Activated T-helper 2 cell treated with anti-CD3 and anti-CD28 coated beads, Interferon-gamma antibody, Interleukin-2, Interleukin-4, amounts not matched to agents 10 μg/mL and 5 μg/mL and 100 μg/mL, durations not matched to agents 14 hours and 24 hours and 36 hours (primary cell): ENCODE measurements at places on chromosomes 6 and 20.

- no peaks in the 10 kb centered on the region for H3K4me1 ChIP-seq
- H3K27me3 ChIP-seq, result no peaks in the 10 kb centered on the region
- no peak overlapping the region for H3K27ac ChIP-seq
Observed at GRCh38 chr6:113057567-113058053, 710.5 kb downstream of the RFPL4B start.

GRCh38 chr6:121521164-121521555, 85.7 kb downstream of the GJA1 start:
- no peak for DNase-seq
- no peaks in the 10 kb centered on the region for H3K36me3 ChIP-seq
- no peak overlapping the region for H3K4me3 ChIP-seq
- H3K4me1 ChIP-seq, result no peaks in the 10 kb centered on the region

DNA sequence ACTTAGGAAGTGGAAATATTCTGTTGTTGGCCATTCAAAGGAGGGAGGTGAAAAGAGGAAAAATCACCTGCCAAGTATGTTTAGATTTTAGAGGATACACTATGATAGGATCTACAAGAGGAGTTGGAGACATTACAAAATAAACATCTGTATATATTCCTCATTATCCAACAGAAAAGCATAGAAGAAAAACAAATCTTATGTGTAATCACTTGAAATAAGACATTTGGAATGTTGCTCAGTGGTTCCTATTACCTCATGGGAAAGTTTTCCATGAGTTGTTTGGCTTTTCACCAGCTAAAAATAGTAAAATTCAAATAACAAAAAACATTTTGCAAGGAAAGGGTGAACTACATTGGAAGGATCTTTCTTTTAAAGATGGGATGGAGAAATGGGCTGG, 76.7 kb upstream of the CARMIL1 start:
- no peak overlapping the region for H3K4me3 ChIP-seq
- H3K4me1 ChIP-seq, result no peaks in the 10 kb centered on the region
- H3K27ac ChIP-seq, result no peak overlapping the region

DNA sequence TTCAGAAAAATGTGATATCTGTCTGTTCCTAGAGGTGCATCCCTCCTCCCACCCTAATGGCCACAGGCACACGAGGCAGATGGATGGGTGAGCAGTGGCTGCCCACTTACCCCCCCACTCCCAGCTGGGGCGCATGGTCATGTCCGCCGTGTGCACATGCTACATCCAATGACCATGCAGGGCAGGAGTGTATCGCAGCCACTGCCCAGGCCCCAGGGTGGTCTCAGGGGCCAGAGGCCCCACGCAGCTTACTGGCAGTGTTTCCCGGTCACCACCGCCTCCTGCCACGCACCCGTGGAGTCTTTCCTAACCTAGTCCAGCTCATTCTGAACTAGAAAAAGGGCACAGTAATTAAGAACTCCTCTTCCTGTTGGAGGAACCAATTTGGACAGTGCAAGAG, 11.7 kb upstream of the HTR1B start:
- peaks cover 2% of the 10 kb centered on the region for H3K4me1 ChIP-seq
- no peaks in the 10 kb centered on the region for H3K36me3 ChIP-seq
- H3K27ac ChIP-seq, result no peak overlapping the region
- no peak for DNase-seq
- H3K4me3 ChIP-seq, result no peak overlapping the region

- peaks cover 40% of the 10 kb centered on the region for H3K27me3 ChIP-seq
- H3K4me3 ChIP-seq, result no peak overlapping the region
- no peak overlapping the region for H3K27ac ChIP-seq
- DNase-seq, result no peak
Observed at GRCh38 chr20:4341804-4342485, 326.6 kb upstream of the RNF24 start.

DNA sequence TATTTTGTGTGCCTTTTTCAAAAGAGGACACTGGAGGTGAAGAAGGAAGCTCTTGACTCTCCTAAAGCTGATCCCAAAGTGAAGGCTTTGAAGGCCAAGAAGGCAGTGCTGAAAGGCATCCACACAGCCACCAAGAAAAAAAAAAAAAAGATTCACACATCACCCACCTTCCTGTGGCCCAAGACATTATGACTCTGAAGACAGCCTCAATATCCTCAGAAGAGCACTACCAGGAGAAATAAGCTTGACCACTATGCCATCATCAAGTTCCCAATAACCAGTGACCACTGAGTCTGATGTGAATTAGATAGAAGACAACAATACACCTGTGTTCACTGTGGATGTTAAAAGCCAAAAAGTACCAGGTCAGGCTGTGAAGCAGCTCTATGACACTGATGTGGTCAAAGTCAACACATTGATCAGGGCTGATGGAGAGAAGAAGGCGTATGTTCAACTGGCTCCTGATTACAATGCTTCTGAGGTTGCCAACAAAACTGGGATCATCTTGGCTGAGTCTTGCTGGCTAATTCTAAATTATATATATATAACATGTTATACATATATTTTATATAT, 59.4 kb downstream of the PLCG1 start:
- no peaks in the 10 kb centered on the region for H3K27me3 ChIP-seq
- DNase-seq, result no peak
- no peak overlapping the region for H3K4me3 ChIP-seq
- no peak overlapping the region for H3K27ac ChIP-seq
- peaks cover 12% of the 10 kb centered on the region for H3K4me1 ChIP-seq

DNA sequence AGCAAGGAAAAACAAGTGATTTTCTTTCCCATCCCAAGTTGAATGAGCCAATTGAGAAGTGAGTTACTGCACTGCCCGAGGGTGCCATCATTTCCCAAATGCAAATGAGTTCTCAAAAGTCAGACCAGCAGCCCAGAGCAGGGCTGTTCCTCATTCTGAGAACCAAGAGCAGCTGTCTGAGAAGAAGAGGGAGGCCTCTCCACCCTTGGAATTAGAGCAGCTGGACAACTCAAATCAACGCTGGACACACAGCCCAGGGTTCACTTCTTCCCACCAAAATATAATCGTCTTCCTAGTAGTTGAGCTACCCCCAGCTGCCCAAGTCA, 4.6 kb upstream of the PREX1 start:
- peaks cover 12% of the 10 kb centered on the region for H3K4me1 ChIP-seq
- no peaks in the 10 kb centered on the region for H3K36me3 ChIP-seq
- DNase-seq, result no peak
- peaks cover 44% of the 10 kb centered on the region for H3K27me3 ChIP-seq
- no peak overlapping the region for H3K27ac ChIP-seq

- H3K27ac ChIP-seq, result no peak overlapping the region
- no peak overlapping the region for H3K4me3 ChIP-seq
- H3K27me3 ChIP-seq, result peaks cover 13% of the 10 kb centered on the region
- DNase-seq, result no peak
Observed at GRCh38 chr6:138719011-138719635, 54.4 kb upstream of the CCDC28A start.

DNA sequence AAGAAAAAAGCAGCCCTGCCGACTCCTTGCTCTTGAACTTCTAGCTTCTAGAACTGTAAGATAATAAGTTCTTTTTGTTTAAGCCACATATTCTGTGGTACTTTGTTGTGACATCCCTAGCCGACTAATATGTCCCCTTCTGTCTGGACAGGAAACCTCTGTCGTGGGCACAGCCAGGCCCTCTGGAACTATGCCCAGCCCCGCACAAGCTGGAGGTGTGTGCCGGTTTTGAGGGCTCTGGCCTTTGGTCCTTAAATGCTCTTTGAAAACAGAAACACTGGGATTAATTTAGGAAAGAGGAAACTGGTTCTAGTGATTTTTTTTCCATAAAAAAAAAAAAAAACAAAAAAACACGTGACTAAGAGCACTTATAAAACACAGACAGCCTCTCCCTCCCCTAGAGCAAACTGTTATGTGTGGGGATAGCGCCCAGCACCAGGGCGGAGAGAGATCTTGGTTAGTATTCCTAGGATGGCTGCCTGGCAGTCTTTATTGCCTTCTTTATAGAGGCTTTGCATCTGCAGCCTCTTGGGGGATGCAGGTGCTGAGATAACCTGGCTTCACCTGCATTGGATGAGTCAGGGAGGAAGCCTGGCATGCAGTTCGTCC, 244.3 kb downstream of the NFATC2 start:
- H3K4me1 ChIP-seq, result no peaks in the 10 kb centered on the region
- peaks cover 3% of the 10 kb centered on the region for H3K27me3 ChIP-seq
- no peaks in the 10 kb centered on the region for H3K36me3 ChIP-seq
- no peak overlapping the region for H3K4me3 ChIP-seq
- DNase-seq, result no peak

GRCh38 chr20:10728873-10729670, 55.3 kb upstream of the JAG1 start:
- DNase-seq, result no peak
- H3K27ac ChIP-seq, result no peak overlapping the region
- no peaks in the 10 kb centered on the region for H3K36me3 ChIP-seq
- H3K4me1 ChIP-seq, result no peaks in the 10 kb centered on the region

GRCh38 chr6:79635232-79635543, 4.1 kb downstream of the SH3BGRL2 start:
- no peak overlapping the region for H3K4me3 ChIP-seq
- no peaks in the 10 kb centered on the region for H3K36me3 ChIP-seq
- H3K4me1 ChIP-seq, result peaks cover 8% of the 10 kb centered on the region
- peaks cover 39% of the 10 kb centered on the region for H3K27me3 ChIP-seq
- no peak overlapping the region for H3K27ac ChIP-seq

GRCh38 chr6:113610377-113610988, 246.7 kb upstream of the MARCKS start:
- no peak for DNase-seq
- no peaks in the 10 kb centered on the region for H3K27me3 ChIP-seq
- no peaks in the 10 kb centered on the region for H3K36me3 ChIP-seq
- no peaks in the 10 kb centered on the region for H3K4me1 ChIP-seq
- H3K4me3 ChIP-seq, result no peak overlapping the region

- peaks cover 22% of the 10 kb centered on the region for H3K27me3 ChIP-seq
- H3K36me3 ChIP-seq, result no peaks in the 10 kb centered on the region
- H3K4me1 ChIP-seq, result no peaks in the 10 kb centered on the region
- H3K27ac ChIP-seq, result no peak overlapping the region
Observed at GRCh38 chr20:45545754-45546453, 1.3 kb downstream of the EPPIN start.

DNA sequence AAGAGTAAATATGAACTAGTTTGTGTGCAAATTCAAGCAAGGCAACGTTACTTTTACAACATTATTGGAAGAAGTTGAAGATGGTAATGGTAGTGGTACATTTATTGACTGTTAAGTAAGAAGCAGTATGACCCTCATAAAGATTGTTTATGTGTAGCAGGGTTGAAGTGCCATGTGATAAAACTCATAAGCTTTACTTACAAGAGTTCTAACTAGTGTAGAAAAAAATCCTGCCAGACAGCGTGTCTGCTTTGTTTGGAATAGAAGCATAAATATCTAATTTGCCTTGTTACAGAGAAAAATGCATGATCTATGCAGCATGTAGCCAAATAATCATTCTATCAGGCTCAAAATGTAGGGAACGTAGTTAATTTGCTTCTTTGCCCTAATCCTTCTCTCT, 450.8 kb upstream of the SOX4 start:
- H3K27ac ChIP-seq, result no peak overlapping the region
- no peak for DNase-seq
- H3K4me3 ChIP-seq, result no peak overlapping the region
- H3K4me1 ChIP-seq, result no peaks in the 10 kb centered on the region

DNA sequence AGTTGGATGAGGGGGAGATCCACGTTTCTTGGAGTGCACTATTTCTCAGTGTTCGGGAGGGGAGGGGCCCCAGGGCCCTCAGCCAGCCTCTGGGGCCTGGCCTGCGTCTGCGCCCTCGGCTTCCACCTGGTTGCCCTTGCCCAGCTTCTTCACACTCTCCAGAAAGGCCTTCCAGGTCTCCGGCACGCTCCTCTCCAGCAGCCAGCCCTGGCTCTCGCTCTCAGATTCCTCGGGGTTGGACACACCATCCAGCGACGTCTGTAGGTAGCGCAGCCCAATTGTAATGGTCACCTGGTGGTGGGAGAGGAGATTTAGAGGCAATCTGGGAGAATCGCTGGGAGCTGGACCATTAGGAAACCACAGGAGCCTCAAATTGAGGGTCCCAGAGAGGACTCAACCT, 24.2 kb downstream of the PRPH2 start:
- no peak overlapping the region for H3K4me3 ChIP-seq
- no peak for DNase-seq
- H3K4me1 ChIP-seq, result peaks cover 12% of the 10 kb centered on the region
- peaks cover 19% of the 10 kb centered on the region for H3K36me3 ChIP-seq

DNA sequence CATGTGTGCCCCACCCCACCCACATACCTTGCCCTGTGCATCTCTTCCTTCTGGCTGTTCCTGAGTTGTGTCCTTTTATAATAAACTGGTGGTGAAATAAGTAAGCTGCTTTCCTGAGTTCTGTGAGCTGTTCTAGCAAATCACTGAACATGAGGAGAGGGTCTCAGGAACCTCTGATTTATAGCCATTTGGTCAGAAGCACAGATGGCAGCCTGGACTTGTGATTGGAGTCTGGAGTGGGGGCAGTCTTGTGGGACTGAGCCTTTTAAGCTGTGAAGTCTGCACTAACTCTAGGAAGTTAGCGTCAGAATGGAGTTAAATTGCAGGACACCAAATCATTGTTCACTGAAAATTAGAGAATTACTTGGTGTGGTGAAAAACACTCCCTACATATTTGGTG, 245.4 kb downstream of the LRFN2 start:
- DNase-seq, result no peak
- no peaks in the 10 kb centered on the region for H3K36me3 ChIP-seq
- peaks cover 13% of the 10 kb centered on the region for H3K27me3 ChIP-seq
- no peak overlapping the region for H3K27ac ChIP-seq
